ENCODE measurements at places on chromosomes 3 and 15.

DNA sequence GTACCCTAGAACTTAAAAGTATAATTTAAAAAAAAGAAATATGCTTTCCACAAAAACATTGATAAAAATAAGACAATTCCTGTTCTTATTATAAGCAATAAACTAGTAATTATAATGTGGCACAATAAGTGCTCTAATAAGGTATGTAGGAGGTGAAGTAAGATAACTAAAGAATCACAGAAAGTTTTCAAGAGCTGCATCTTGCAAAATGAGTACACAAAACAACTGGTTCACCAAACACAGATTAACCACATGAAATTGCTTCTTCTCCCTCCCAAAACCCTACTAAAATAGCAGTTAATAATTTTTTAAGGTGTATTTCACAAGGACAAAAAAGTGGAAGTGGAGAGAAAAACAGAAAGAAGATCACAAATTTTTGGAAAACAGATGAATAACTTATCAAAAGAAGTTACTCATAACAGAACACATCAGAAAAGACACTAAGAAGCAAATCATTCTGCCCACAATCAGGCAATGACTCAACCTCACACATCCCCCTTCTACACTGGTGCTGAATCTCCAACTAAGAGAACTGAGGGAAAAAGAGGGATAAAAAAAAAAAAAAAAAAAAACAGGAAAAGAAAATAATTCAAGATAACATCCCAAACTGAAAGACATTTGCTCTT, 64.2 kb downstream of the TBC1D5 start:
- no peak for DNase-seq

GRCh38 chr3:179921951-179922350, 114.8 kb downstream of the PEX5L start:
- no peak for DNase-seq

DNA sequence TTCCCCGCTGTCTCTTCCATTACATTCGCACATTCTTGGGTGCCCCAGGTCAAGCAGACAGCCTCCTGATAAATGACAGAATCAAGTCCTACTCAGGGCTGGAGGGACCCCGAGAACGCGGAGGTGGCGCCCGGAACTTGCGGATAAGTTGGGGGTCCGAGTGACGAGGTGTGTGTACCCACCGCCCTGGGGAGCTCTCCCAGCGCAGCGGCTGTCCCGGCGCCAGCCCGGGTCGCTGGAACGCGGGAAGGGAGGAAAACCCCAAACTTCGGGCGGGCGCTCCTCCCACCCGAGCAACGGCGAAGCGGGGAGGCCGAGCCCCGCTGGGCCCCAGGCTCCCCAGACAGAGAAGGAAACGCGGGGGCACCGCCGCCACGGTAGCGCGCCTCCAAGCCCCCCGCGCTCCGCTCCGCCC, 550 bp downstream of the CLN6 start:
- no peak for DNase-seq

GRCh38 chr15:51625236-51625635, 2.7 kb upstream of the DMXL2 start:
- no peak for DNase-seq

- no peak for DNase-seq
Measured at GRCh38 chr3:66405701-66406091, 95.1 kb downstream of the LRIG1 start.

GRCh38 chr3:186985661-186986364, 55.5 kb downstream of the ST6GAL1 start:
- no peak for DNase-seq

DNA sequence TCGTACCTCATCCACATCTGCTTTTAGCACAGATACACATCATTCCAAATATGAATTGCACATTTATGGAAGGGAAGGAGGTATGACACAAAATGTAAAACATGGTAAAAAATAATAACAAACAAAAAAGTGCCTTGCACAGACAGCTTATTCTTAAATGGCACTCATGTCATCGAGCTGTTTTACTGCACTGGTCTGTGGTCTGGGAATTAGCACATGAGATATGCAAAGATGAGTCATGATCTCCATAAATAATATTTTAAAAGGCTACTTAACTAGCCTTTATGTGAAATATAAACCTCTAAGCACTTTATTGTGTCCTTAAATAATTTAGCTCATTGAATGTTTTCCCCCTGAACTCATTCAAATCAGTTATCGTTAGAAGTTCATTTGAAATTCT, 142.2 kb upstream of the ZNF385D start:
- DNase-seq: no peak

- no peak for DNase-seq
Measured at GRCh38 chr15:96046620-96047240, 283.8 kb upstream of the NR2F2 start.

DNA sequence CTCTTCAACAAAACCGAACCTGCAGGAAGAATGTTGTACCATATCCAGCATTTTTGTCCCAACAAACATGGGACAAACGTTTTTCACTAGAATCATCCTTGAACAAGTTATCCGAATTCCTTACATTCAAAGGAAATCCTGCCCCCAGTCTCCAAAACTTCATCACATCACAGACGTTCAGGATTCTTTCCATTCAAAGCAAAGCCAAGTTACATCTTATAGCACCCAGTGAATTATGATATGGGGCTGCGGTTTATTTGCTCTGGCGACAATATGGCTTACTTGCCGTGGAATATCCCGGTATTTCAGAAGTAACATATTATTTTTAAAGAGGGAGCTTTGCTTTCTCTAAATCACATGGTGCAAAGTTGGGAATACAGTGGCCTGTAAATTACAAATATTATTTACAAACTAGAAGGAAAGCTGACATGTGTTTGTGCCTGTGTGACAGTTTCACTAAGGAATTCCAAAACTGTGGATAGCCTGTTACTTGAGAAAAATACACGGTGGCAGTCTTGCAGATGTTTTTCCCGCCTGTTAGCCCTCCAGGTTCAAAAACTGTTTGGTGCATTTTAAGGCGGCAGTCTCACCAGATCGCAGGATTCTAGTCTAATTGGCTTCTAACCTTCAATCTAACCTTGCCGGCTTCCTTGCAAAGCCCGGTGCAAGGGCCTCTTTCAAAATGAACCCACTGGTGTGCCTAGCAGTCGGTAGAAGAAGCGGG, 736 bp upstream of the MBNL1 start:
- no peak for DNase-seq

- DNase-seq: no peak
Measured at GRCh38 chr3:194860725-194861124, 175.0 kb downstream of the FAM43A start.

DNA sequence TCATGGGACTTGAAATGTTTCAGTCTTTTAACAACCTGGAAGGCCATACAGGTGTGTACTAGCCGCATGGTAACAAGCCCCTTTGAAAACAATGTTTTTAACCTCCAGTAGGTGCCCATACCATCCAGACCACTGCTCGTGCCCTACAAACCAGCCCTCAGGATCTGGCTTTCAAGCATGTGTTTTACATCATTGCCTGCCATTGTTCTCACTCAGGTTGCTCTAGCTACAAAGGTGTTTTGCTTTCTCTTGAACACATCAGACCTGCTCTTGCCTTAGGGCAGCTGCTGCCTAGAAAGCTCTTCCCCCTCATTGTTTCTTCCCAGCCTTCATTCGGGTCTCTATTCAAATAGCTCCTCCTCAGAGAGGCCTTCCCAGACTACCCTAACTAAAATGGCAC, 32.3 kb upstream of the MAP3K13 start:
- no peak for DNase-seq

GRCh38 chr15:73950479-73950830, 24.2 kb downstream of the LOXL1 start:
- DNase-seq: no peak

- DNase-seq: no peak
Measured at GRCh38 chr3:38143511-38143910, 5.0 kb downstream of the MYD88 start.

DNA sequence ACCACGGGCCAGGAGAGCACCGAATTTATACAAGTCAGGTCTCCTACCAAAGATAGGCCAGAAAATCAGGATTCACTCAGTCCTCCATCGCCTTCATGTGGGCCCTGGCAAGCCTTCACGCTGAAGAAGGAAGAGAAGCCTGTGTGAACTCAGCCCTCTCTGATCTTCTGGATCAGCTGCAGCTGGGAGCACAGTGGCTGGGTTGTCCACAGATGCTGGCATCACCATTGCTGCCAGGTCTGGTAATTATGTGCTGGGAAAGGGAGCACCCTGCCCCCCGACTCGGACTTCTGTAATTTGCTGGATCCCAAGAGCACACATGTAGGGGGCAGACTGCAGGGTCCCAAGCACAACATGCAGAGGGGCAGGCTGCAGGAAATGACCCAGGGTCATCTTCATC, 12.4 kb upstream of the PDE8A start:
- DNase-seq: no peak

GRCh38 chr3:177512945-177513814, 315.9 kb upstream of the TBL1XR1 start:
- DNase-seq: no peak

DNA sequence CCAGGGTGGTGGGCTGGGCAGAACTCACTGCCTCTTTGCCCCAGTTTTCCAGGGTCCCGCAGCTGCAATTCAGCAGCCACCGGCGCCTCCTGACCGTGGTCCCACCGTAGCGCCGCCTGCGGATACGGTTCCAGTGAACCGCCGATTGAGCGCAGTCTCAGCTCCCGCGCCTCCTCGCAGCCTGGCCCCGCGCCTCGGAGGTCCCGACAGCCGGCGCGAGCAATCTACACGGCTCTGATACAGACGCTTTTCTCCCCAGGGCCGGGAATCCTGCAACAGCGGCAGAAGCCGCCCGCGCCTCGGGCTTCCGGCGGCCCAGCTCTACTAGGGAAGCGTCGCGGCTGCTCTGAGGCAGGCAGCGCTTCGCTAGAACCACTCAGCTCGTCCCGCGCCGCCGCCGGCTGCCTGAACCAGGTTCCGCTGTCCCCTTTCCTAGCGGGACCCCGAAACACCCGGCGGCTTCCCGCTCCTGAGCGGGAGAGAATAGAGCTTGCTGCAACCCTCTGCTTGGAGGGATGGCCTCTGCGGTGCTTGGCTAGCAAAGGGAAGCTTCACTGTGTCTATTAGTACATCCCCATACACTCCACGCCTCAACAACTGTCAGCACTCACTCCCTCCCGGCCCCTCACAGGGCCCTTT, 3.1 kb downstream of the FOXL2NB start:
- no peak for DNase-seq

DNA sequence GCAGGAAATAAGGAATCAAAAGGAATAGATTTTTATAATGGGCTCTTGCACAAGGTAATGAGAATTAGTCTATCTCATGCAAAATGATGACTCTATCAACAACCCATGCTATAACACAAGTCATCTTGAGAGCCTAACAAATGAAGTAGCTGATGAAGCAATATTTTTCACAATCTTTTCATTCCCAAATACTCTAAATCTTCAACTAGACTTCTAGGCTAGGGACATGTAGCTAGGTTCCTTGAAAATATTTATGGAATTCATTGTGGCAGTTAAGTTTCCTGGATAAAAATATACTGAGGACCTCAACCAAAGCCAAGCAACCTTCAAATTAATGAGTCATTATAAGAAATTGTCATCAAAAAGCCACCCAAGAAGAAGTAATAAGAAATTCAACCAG, 55.4 kb downstream of the DCBLD2 start:
- no peak for DNase-seq

DNA sequence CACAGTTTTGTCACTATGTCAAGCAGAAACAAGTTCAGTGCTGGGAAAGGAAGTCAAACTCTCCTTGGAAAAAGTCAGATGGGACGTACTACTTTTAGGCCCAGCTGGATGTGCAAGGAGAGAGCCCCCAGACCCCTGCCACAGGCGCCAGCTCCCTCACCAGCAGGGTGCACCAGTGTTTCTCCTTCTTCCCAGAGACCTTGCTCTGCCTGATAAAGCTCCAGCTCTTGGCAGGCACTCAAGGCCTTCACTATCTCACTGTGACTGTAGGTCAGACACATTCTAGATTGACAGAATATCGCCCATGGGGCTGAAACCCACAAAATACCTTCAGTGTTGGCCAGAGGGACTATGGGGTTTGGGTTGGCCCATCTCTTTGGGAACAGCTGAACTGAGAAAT, 54.8 kb upstream of the CHRNB4 start:
- DNase-seq: no peak

- no peak for DNase-seq
Measured at GRCh38 chr3:172321035-172321434, 127.2 kb downstream of the GHSR start.

DNA sequence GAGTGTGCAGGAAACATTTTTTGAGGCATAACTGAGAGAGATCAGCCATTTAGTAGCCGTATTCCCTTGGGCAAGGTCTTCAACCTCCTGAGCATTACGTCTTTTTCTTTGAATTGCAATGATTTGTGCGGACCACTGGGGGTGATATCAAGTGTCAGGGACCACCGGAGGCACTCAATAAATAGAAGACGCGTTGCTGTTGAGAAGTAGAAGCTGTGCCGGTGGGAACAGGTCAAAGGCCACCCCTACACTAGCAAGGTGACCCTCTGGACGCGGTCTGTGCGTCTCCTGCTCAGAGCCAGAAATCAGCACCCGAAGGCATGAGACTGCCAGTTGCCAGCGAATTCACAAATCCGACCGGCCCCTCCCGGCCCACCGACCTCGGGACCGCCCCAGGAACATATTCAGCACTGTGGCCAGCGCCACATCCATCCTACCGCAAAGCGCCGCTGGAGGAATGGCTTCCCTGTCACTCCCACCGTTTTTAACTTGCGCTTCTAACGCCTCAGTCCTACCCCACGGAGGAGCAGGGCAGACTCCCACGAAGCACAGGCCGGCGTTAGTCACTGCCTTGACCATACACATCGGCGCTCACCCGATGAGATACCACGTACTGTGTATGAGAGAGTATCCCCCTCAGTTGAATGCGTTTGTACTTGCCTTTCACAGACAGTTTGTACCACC, 1.4 kb upstream of the GHSR start:
- DNase-seq: no peak

Data from cortex of kidney (tissue), 1 donor.